ENCODE measurements at places on chromosomes 3 and 15.
A peak's percentile ranks its signal among the peaks of the same experiment; 100 is the strongest.

DNA sequence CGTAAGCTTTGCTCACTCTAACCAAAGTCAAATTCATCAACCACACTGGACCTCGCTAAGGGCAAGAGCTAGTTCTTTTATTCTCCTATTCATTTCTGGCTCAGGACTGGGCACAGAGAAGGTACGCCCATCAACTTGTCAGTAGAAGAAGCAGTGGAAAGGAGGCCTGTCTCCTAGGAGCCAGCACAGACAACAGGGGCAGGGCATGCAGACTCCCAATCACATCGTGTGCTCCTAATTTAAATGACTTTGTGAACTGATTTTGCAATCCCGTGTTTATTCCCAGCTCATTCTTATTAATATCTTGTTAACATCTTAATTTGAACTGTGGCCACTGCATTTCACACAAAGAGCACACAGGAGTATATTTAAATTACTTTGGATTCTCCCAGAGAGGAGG lies 161.1 kb upstream of the BCL6 start:
- DNase-seq = no peak

DNA sequence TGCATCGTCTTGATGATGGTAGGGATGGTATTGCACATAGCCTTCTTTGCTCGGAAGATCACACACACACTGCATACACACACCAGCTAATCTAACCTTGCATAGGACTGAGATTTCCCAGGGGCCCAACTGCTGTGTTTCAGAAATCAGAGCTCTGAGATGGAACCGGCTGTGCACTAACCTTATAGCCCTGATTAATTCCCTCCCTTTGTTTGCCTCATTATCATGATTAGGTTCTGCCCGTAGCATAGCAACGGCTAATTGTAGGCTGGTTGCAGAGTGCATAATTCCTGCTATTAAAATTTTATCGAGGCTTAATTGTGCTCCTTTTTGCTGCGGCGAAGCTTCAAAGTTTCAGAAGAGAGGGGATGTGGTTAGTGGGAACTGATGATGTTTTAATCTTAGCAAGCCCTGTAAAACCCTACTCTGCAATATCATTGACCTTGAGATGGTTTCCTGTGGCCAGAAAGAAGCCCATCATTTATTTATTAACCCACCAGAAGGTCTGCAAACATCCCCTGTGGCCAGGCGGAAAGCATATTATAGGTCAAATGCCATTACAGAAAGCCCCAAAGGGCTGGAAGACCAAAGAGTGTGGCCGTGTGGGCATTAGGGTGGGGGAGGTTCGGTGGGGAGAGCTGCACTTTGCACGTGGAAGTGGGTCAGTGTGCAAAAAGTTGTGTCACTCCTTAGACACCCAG lies 56.2 kb upstream of the GLCE start:
- no peak for DNase-seq

GRCh38 chr15:70582143-70582945 lies 181.0 kb downstream of the UACA start:
- peak; percentile 67 for DNase-seq

GRCh38 chr15:64355944-64356709 lies at the start of gene CSNK1G1:
Gene CSNK1G1 (minus strand): TSS chr15:64356173. CDS start chr15:64300499, 55,674 bp downstream.
- peak; percentile 99 for DNase-seq

DNA sequence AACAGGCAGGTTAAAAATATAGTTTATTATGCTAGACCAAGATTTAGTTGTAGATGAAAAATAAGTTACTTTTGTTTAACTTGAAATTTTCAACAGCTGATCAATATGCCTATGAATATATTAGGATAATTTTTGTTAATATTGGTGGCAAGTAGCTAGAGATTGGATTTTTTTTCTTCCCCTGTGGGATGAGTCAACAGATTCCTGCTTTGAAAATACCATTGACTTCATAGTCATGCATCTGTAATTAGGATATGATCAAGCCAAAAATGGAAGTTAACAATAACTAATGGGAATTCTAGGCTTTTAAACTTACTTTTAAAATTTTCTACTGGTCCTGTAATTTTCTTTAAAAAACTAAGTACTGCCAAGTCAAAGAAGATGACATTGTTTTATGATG lies 211.7 kb downstream of the ZIC1 start:
- DNase-seq = no peak

- no peak for DNase-seq
Observed at GRCh38 chr15:43067717-43068461, 37.9 kb downstream of the UBR1 start.

- no peak for DNase-seq
Observed at GRCh38 chr3:183181606-183182005, 19.1 kb upstream of the LAMP3 start.

DNA sequence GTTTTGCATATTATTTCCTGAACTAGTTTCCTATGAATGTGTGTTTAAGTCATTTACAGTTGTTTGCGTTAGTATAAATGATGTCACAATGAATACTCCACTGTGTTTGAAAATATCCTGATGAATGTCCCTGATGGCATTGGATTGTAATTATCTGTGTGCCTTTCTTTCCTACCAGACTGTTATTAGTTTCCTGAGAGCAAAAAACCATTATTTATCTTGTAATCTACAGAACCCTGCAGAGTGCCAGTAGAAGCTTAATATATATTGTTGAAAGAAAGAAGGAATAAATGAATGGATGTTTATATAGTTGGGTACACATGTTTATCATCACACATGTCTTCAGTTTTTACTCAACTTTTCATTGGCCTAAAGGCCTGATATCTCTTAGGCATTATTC lies 312.6 kb downstream of the AGBL1 start:
- DNase-seq = no peak

- DNase-seq = peak; percentile 7
Observed at GRCh38 chr15:46365572-46365971, 730.7 kb downstream of the SQOR start.

DNA sequence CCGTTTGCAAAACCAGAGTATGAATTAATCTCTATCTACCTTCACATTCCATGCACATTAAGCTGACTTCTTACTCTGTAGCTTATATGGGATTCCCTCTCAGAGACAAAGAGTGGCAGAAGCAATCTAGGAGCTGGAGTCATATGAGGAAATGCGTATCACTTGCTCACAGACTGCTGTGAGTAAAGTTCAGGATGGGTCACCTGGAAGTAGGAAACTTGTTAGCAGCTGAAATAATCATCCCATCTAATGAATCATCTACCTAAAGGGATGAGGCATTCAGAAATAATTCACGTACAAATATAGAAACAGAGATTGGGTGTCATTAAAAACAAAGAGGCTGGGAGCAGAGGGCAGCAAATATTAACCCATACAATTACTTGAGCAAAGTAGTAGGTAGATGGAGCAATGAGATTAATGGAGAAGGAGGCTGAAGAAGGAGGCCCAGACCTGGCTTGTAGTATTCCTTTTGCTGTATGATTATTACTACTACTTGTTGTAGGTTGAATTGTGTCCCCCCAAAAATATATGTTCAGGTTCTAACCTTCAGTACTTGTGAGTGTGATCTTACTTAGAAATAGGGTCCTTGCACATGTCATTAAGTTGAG lies 866.3 kb downstream of the ROBO2 start:
- DNase-seq = no peak

GRCh38 chr3:115912372-115912771 lies 289.1 kb downstream of the GAP43 start:
- DNase-seq = peak; percentile 46

- peak; percentile 21 for DNase-seq
Observed at GRCh38 chr3:120424976-120425570, 25.7 kb downstream of the FSTL1 start.

- DNase-seq = no peak
Observed at GRCh38 chr3:70947579-70947978, 635.1 kb upstream of the MDFIC2 start.

DNA sequence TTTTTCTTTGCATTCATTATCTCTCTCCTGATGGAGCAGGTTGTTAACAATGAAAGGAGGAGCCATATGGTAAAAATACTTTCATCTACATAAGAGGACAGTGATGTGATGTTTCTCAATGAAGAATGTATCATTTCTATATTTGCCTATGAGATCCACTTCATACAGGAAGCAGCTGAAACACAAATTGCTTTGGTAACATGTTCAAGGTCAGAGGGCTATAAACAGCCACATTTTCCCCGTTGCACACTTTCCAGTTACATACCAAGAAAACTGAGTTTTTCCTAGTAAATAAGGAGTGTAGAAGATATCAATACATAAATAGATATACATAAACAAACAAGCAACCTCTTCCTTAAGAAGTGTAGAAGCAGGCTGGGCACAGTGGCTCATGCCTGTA lies 32.6 kb upstream of the GYG1 start:
- peak; percentile 79 for DNase-seq

- peak; percentile 63 for DNase-seq
Observed at GRCh38 chr3:194142156-194142910, 6.4 kb downstream of the HES1 start.
